OCI-LY7 (cell line): ENCODE measurements at places on chromosomes 13 and 19. TPM values are rescaled to one million over a fixed set of nuclear protein-coding genes. Genes with fewer than 3 reads are reported as not detected.

Gene CD37
- total RNA-seq, result 279 and 352 TPM in 2 replicates

Gene PLEKHA4
- 8.1 and 8.8 TPM in 2 replicates for total RNA-seq

Gene OR10H1
- total RNA-seq, result 0.11 TPM in 1 of 2 replicates, not detected in the other

Gene MRPL4
- 132 and 155 TPM in 2 replicates for total RNA-seq

Gene GGACT
- 0.53 and 0.89 TPM in 2 replicates for total RNA-seq

Gene ZNF154
- not detected in 2 replicates for total RNA-seq

Gene SPACA6
- 2.5 and 5.1 TPM in 2 replicates for total RNA-seq

Gene UFM1
- total RNA-seq, result 46.9 and 47.1 TPM in 2 replicates

Gene CACNA1A
- total RNA-seq, result 0.78 and 1.4 TPM in 2 replicates

Gene CBARP
- 0.13 and 0.18 TPM in 2 replicates for total RNA-seq

Gene SPRY2
- total RNA-seq, result not detected in 2 replicates

Gene SLC25A30
- total RNA-seq, result 0.35 and 0.78 TPM in 2 replicates

Gene ELF1
- 248 and 276 TPM in 2 replicates for total RNA-seq

Gene ZNF610
- total RNA-seq, result 2.1 and 2.6 TPM in 2 replicates

Gene IL11
- 0.46 and 0.55 TPM in 2 replicates for total RNA-seq

Gene MBD3L2
- not detected in 2 replicates for total RNA-seq

Gene DHDH
- total RNA-seq, result 0.53 TPM in 1 of 2 replicates, not detected in the other

Gene PSG2
- total RNA-seq, result not detected in 2 replicates

Gene KCTD4
- not detected in 2 replicates for total RNA-seq

Gene SYCN
- total RNA-seq, result not detected in 2 replicates

Gene LRRC63
- not detected in 2 replicates for total RNA-seq

Gene SIPA1L3
- 70.7 and 84.4 TPM in 2 replicates for total RNA-seq

Gene SLC1A5
- total RNA-seq, result 161 and 167 TPM in 2 replicates

Gene ZC3H4
- 76.8 and 80.9 TPM in 2 replicates for total RNA-seq

Gene FFAR1
- total RNA-seq, result 9.8 and 11.6 TPM in 2 replicates

Gene CYP2A6
- not detected in 2 replicates for total RNA-seq

Gene PDE4A
- total RNA-seq, result 42.4 and 45.1 TPM in 2 replicates

Gene DLEU7
- not detected in 2 replicates for total RNA-seq

Gene TMEM238
- total RNA-seq, result 6.5 and 7.1 TPM in 2 replicates

Gene SIGLEC8
- total RNA-seq, result not detected in 2 replicates

Gene HAUS5
- 58.1 and 59.7 TPM in 2 replicates for total RNA-seq

Gene LIM2
- total RNA-seq, result not detected in 2 replicates

Gene FUT2
- not detected in 2 replicates for total RNA-seq

Gene TEX26
- total RNA-seq, result not detected in 2 replicates

Gene CDADC1
- total RNA-seq, result 10.3 and 12.5 TPM in 2 replicates

Gene CKM
- total RNA-seq, result not detected in 2 replicates

Gene MIA
- total RNA-seq, result not detected in 2 replicates

Gene ANKRD24
- total RNA-seq, result 4.4 and 4.8 TPM in 2 replicates

Gene PDX1
- total RNA-seq, result not detected in 2 replicates

Gene CHAMP1
- 37.9 and 42.8 TPM in 2 replicates for total RNA-seq

Gene SSC5D
- total RNA-seq, result 1.7 and 2.7 TPM in 2 replicates

Gene CALM3
- total RNA-seq, result 198 and 246 TPM in 2 replicates

Gene RDH8
- total RNA-seq, result not detected in 2 replicates

Gene ZNF585A
- 15.9 and 17.1 TPM in 2 replicates for total RNA-seq

Gene ZNF628
- total RNA-seq, result 8.6 and 10.6 TPM in 2 replicates

Gene ZNF208
- total RNA-seq, result not detected in 2 replicates

Gene PGLYRP2
- not detected in 2 replicates for total RNA-seq

Gene TLE6
- 21.5 and 23.0 TPM in 2 replicates for total RNA-seq

Gene PRMT1
- 266 and 285 TPM in 2 replicates for total RNA-seq

Gene TJP3
- total RNA-seq, result 1.8 and 2.3 TPM in 2 replicates

Gene KBTBD6
- 7.8 and 8.3 TPM in 2 replicates for total RNA-seq
